ENCODE measurements at places on chromosomes 13 and 19.

DNA sequence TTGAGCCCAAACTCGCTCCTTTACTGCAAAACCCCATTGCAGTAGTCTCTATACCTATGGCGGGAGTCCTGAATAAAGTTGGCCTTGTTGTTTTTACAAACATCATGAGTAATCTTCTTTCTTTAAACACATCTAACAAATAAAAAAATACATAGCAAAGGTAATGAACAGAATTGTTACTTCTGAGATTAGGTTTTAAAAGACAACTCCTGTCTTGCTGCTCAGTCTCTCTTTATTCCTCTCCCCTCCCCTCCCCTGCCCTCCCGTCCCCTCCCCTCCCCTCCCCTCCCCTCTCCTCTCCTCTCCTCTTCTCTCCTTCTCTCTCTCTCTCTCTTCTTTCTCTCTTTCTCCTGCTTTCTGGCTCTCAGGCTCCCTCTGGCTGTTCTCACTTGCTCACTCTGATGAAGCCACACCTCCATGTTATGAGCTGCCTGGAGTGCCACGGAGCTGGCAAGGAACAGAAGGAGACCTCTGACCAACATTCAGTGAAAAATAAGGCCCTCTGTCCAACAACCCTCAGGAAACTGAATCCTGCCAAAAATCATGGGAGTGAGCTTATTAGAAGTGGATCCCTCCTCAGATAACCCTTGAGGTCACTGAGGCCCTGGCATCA lies 300.7 kb upstream of the MIR17HG start:
- DNase-seq, result no peak

- DNase-seq, result no peak
Observed at GRCh38 chr13:51733374-51734298, 70.3 kb downstream of the DHRS12 start.

- DNase-seq, result no peak
Observed at GRCh38 chr19:32287086-32287485, 58.3 kb upstream of the ZNF507 start.

DNA sequence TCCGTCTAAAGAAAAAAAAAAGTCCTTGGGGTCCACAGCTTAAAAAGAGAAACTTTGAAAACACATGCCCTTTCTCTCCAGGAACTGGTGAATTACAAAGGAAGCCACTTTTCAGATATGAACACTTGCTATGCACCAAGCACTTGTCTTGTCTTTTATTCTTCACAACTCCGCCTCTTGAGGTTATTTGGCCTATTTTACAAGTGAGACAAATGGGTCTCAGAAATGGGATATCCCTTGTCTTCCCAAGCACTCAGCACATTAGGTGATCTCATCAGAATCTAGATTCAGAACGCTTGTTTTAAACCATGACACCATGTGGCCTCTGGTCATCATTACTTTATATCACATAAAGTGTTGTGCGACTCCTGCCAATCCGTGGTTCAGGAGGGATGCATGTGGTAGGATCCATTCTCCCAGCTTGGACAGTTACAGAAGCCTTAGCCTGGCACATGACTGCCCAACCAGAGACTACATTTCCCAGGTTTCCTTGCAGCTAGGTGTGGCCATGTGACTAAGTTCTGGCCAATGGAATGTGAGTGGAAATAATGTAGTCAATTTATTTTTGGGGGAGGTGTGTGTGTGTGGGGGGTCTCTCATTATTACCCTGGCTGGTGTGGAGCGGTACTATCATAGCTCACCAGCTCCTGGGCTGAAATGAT lies 13.9 kb downstream of the TSKS start:
- DNase-seq, result no peak

GRCh38 chr13:33015791-33016323 lies 366 bp upstream of the KL start:
- no peak for DNase-seq

DNA sequence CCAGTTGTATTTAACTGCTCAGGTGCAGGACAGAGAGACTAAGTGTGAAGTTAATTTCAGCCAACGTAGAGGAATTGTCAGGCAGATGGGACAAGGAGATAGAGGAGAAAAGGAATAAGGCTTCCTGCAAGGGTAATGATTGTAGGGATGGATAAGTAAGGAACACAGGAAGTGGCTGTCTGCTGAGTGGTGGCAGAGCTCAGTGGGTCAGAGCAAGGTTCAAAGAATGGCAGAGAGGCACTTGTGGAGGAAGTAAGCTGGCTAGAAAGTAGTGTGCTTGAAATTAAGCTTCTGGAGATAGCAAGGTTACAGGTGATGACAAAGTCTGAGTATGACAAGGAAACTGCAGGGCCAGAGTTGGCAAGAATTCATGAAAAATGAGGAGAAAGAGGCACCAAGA lies 47.9 kb downstream of the USPL1 start:
- DNase-seq, result no peak

GRCh38 chr13:20173116-20173746 lies 12.4 kb upstream of the GJA3 start:
- DNase-seq, result no peak

- DNase-seq, result no peak
Observed at GRCh38 chr19:41194157-41194552, 1.1 kb downstream of the CYP2S1 start.

DNA sequence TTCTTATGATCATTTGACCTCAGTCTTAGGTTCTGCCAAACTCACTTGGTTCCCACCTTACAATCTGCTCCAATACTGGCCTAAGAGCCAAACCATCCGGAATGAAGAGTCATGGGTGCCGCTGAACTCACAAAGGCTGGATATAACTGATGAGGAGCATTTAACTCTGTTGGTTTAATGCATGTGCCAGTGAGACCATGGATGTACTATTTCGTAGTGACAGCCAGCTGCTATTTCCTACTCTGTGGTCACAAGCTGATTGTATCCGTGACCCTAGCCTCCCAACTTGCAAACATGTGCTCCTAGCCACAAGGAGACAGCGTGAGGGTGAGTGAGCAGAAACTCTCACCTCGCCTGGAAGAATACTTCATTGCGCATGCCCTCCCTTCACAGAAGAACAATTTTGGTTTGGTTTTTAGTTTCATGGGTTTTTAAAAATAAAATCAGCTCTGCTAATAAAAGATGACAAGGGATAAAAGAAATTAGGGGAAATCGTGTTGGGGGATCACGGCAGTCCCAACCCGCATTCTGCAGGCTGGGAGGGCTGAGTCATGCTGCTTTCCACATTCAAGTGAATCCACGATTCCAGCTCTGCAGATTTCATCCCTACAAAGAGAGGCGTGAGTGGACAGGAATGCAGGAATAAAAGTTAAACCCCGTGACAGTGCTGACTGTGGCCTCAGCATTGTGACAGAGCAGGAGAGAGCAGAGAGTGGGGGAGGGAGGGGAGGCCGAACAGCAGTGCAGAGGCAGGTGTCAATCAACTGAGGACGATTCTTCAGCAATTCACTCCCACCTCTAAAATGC lies 66.8 kb upstream of the RAP2A start:
- DNase-seq, result no peak

DNA sequence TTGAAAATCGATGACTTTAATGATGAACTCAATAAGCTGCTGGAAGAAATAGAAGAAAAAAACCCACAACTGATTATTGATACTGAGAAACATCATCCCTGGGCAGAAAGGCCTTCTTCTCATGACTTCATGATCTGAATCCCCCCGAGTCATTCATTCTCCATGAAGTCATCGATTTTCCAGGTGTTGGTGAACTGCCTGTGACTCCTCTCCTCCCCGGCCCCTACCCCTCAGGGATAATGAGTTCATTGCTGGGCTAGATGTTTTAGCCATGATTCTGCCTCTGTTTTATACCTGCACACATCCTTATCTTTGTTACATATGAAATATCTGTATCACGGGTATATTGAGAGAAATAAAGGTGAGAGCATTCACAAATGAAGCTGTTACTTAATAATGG lies 34.6 kb downstream of the NLRP2 start:
- DNase-seq, result no peak

- no peak for DNase-seq
Observed at GRCh38 chr13:89828506-89828905, 1519.0 kb upstream of the MIR17HG start.

DNA sequence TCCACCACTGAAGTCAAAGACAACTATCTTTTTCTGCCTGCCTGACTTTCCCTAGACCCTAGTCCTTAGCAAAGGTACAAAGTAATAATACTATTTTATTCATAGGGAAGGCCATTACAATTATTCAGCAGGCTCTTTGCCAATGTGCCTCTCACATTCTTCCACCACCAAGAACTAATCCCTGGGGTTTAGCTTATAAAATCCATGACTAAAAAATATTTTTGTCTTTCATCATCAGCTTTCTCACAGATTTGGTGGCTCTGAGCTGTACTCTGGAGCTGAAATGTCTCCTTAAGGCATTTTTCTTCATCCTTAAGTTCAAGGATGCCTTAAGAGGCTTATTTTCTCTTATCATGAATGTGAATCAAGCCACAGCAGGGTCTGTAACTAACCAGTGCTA lies 96.1 kb downstream of the OXGR1 start:
- no peak for DNase-seq

DNA sequence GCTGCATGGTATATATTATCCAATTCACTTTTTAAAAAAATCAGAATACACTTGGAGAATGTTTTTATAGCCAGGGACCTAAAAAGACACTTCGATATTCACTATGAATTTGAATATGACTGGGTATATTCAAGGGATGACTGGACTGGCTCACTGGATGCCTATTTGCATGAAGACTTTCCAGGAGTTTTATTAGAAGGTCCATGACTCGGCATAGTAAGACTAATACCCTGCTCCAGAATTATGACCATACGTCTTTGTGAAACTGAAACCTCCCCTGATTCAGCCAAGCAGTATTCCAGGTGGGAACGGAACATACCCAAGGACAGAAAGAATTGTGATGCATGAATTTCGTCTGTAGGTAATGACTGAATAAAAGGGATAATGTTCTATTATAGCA lies 3.9 kb upstream of the FAM216B start:
- DNase-seq, result no peak

DNA sequence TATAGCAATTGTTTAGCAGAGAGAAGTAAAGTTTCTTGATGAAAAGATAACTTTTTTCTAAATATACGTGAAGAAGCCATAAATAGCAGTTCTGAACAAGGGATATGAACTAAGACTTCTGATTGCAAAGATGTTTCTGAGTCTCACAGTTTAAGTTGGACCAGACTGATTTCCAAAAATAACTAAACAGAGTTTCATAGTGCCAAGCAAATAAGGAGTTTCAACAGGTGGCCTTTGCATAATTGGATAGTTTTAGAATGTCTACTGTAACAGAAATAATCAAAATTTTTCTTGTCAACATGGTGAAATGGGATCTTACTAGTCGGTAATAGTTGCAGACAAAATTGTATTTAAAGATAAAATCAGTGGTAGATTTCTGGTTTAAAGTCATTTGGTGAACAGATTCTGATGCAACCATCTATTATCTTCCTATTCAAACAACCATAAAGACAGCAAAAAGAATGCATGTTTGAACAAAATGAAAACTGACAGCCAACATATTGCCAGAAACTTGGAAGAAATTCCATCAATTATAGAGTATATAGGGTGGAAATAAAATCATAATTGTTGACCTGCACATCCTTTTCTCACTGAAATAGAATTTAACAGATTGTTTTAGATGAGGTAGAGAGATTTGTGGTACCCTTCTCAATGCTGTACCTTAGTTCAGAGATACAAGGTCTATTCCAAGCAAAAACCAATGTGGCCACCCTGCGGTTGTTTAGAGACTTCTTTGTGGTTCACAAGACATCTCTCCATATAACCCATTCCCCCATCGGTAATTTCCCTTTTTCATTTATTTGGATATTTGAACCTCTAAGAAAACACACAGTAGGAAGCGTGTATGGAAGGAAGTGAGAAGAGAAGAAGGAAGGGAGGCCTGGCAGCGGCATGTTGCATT lies 275.3 kb downstream of the COG6 start:
- no peak for DNase-seq

- DNase-seq, result no peak
Observed at GRCh38 chr13:90797335-90797734, 550.2 kb upstream of the MIR17HG start.

DNA sequence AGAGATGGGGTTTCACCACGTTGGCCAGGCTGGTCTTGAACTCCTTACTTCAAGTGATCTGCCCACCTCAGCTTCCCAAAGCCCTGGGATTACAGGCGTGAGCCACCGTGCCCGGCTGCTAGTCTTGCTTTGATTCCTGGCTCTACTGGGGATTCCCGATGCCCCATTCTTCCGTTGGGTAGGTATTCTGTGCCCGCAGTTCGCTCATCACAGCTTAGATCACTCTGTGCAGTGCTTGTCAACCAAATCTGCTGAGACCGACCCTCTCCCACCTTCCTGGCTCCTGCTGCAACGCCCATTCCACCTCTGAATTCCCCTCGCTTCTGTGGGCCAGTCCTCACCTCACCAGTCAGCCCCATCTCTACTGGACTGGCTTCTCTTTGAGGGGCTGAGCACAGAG lies 4.6 kb upstream of the ZNF414 start:
- no peak for DNase-seq
